ENCODE measurements at places on chromosomes 2 and 18.

DNA sequence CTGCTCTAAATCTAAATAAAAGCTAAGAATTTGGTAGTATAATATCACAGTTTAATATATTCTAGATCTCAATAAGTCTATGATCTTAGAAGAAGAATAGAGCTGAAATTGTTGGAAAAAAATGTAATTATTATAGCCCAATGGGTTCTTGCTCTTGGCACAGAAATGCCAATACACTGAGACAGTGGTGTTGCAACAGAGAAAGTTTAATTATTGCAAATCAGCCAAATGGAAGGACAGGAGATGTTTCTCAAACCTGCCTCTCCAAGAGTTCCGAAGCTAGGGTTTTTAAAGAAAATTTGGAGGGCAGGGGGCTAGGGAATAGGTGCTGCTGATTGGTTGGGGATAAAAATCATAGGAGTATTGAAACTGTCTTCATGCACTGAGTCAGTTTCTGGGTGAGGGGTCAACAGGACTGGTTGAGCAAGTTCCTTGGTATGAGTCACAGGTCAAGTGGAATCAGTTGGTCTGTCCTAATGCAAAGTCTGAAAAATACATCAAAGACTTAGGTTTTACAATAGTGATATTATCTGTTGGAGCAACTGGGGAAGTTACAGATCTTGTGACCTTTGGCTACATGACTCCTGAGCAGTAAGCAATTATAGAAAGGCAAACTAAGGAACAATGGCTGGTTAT, 228.6 kb downstream of the CD226 start:
- DNase-seq = no peak

- DNase-seq = no peak
These were observed 35.4 kb upstream of the CYP26B1 start for GRCh38 chr2:72183016-72183415.

GRCh38 chr2:113273027-113273551, 5.6 kb downstream of the PAX8 start:
- DNase-seq = no peak

DNA sequence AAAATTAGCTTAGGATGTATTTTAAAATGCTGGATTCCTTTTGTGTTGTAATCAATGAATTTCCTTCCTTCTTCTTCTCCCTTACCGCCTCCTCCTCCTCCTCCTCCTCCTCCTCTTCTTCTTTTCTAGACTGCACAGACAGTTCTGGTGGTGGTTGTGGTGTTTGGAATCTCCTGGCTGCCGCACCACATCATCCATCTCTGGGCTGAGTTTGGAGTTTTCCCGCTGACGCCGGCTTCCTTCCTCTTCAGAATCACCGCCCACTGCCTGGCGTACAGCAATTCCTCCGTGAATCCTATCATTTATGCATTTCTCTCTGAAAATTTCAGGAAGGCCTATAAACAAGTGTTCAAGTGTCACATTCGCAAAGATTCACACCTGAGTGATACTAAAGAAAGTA, 18.8 kb downstream of the GALR1 start:
- DNase-seq = no peak

DNA sequence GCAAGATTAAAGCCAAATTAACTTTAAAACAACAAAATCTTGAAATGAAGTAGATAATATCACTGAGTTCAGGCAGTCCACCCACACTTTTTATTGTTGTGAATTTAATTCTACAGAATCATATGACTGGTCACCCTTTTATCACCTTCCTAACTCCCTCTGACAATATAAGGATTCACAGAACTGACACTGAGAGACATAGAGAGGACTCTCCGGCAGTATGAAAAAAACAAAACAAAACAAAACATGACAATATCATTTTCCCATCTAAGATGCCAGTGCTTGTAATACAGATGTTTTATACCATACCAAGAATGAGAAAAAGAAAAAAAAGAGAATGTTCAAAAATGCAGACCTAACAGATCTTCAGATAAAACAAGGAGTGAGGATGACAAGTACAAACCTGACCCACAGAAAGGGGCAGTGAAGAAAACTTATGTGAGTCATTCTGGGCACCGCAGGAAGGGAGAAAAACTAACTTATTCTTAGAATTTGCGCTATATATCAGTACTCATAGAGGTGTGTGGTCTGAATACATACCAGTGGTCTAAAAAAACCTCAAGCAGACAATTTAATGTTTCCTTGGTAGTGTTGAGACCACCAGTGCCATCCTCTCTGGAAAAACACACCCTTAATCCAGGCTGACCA, 136.6 kb downstream of the ZAP70 start:
- DNase-seq = no peak

DNA sequence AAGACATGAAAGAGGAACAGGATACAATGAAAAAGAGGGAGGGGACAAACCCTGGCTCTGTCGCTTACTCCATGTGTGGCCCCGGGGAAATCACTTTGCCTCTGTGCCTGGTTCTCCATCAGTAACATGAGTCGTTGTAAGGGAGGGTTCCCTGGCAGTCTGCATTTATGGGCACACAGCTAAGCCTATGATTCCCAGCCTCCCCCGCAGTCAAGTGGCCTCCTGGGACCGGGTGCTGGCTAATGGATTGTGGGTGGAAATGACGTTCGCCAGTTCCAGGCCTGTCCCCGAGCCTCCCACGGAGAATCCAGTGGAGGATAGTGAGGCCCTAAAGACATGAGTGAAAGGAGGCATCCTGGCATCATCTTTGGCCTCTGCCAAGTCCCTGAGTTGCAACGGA, 42.7 kb downstream of the SFXN5 start:
- DNase-seq = no peak

GRCh38 chr2:141186413-141187074, 944.3 kb downstream of the LRP1B start:
- no peak for DNase-seq

DNA sequence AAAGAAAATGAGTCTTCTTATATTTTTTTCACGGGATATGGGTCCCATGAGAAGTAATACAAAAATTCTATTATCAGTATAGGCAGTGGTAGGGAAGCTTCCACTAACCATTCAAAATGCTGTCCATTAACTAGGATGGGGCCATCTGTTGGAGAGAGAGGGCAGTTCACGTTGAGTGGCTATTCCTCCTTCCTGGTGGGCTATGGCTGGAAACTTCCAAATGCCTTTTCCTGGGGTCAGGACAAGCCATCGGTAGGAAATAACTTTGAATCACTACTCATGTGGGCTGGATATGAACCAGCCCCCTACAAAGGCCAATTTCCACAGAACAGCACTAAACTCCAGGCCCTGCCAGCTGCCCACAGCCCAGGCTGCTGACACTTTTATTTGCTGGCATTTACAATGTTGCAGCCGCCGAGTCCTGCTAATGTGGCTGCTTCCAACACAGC, 156.1 kb upstream of the HNRNPA3 start:
- DNase-seq = no peak

- no peak for DNase-seq
These were observed 10.9 kb downstream of the PGAP1 start for GRCh38 chr2:196915507-196916189.

DNA sequence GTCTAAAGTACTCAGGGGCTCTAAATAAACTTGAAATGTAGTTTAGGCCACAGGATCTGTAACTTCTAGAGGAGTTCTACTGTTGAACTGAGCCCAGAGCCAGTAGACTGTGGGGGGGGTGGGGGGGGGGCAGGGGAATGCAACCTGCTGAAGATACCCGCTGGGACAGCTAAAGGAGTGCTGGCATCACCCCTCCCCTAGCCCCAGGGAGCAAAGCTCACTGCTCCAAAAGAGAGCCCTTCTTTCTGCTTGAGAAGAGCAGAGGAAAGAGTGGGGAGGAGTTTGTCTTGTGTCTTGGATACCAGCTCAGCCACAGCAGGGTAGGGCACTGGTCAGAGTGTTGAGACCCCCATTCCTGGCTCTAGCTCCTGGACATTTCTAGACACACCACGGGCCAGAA, 414.0 kb upstream of the KLHL29 start:
- no peak for DNase-seq

GRCh38 chr2:224816816-224817215, 100.7 kb upstream of the CCDC195 start:
- no peak for DNase-seq

DNA sequence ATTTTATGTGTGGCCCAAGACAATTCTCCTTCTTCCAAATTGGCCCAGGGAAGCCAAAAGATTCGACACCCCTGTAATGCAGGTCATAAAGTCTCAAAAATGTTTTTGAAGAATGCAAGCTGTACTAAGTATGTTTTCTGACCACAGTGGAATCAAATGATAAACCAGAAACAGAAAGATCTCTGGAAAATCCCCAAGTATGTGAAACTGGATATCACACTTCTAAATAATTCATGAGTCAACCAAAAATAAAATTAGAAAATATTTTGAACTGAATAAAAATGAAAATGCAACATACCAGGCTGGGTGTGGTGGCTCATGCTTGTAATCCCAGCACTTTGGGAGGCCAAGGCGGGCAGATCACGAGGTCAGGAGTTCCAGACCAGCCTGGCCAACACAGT, 34.1 kb upstream of the UBE2F start:
- DNase-seq = no peak

DNA sequence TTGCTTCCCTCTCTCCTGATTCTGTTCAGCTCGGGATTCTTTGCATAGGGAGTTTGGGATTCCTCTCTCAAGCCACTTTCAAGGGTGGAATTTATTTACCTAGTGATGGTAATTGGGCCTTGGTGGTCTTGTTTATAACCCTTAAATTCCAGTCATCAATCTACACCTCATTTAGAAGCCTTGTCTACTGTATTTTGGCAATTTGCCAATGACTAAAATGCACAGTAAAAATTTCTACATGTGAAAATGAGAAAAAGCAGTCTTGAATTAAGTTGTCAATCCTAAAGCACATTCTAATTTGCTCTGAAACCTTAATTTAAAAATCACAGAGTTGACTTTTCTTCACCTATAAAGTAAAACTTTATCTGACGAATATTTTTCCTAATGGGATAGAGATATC, 749.2 kb upstream of the CRIM1 start:
- DNase-seq = no peak

DNA sequence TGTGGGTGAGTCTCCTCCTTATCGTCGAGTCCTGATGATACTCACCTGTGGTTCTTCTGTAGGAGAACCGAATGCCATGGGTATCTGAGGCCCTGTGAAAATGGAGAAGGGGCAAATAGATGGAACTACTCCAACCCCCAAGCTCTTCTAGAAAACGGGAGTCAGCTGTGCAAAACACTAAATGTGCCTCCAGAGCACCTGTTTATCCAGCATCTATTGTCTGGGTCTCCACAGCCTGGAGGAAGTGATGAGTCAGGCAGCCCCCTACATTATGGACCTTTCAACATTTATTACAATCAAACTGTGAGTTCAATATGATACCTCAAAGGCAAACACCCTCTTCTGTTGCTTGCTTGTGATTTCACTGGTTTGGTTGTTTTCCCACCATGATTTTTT, 9.8 kb upstream of the LRRFIP1 start:
- no peak for DNase-seq

DNA sequence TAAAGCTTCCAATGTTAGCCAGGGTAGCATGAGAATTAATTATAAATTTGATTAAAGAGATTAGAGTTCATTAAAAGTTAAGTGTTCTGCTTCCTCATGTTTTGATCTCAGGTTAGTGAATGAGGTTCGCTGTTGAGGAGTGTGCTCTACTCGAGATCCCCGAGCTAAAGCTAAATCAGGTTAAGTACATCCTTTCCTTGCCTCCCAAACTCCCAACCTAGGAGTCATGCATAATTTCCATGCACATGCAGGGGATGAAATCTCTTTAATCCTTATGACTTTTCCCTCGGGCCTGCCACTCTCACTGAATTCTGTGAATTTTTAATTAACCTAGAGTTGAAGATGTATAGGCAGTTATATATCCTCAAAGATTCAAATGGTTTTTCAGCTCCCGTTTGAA, 156.1 kb upstream of the NCK2 start:
- DNase-seq = no peak

GRCh38 chr2:24984912-24985311, 13.2 kb upstream of the DNAJC27 start:
- DNase-seq = peak; percentile 77

DNA sequence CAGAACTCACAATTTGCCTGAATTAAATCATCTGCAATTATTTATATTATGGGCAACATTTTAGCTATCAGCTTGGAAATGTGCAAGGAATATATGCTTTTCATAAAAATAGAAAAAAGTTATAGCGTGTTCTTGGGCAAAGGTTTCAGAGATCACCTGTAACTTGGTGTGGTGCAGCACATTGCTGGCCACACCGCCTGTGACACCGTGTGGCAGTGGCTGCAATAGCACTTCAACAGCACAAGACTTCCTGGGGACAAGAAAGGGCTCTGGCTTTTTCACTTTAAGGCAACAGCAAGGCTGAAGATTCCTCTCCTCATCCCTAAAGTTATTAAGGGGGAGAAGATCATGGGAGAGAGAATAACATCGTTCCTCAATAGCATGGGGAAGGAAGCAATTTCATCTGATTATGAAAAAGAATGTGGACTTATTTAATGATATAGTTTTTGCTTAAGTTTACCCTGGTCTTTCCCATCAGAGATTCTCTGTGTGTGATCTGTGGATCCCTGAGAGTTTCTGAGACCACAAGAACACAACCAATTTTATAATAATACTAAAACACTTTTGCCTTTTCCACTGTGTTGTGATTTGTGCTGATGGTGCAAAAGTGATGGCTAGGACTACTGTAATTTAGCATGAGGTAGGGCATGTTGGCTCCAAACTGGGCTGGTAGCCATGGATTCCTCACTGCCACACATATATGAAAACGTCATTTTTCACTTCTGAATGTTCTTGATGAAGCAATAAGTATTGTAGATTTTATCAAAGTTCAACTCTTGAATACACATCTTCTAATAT, 15.0 kb upstream of the SERPINB3 start:
- no peak for DNase-seq

DNA sequence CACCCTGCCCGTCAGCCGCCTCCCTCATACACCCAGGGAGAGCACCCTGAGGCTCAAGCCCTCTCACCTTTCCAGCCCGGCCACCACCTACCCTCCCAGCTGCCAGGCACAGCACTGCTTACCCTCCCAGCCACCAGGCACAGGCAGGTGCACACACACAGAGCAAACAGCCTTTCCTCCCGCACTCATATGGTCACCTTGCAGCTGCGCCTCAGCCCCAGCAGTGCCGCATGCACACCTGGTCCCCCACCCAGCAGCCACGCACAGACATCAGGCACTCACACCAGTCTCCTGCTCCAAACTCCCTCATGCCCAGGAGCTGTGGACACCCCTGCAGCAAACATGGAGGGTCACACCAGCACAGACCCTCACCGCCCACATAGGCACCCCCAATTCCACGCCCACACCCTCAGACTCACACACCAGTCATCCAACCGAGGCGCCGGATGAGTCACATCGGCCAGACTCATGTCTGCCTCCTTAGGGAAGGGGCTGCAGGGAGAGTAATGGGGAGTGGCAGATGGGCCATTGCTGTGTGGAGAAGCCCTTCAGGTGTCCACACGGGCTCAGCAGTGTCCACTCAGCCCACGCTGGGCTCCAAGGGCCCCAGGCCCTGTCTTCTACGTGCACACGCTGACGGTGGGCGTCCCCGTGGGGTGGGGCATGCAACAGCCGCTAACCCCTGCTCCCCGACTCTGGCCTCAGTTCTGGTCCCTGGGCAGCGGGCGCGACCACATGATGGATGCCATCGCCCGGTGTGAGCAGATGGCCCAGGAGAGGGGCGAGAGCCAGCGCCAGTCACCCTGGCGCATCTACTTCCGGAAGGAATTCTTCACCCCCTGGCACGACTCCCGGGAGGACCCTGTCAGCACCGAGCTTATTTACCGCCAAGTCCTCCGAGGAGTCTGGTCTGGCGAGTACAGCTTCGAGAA, 22.3 kb upstream of the GPR17 start:
- no peak for DNase-seq

GRCh38 chr18:60870261-60871153, 462.7 kb upstream of the CDH20 start:
- no peak for DNase-seq
